Posterior cingulate gyrus (tissue), 11 donors: ENCODE measurements at places on chromosomes 3 and 15.

- DNase-seq, result no peak
Measured at GRCh38 chr3:196501316-196502044, 2.1 kb downstream of the RNF168 start.

- DNase-seq, result peak; percentile 88
Measured at GRCh38 chr3:194738254-194739093, 52.8 kb downstream of the FAM43A start.

GRCh38 chr3:88809993-88810392, 297.4 kb upstream of the EPHA3 start:
- DNase-seq, result no peak

GRCh38 chr3:58266577-58266976, 29.0 kb downstream of the ABHD6 start:
- no peak for DNase-seq

DNA sequence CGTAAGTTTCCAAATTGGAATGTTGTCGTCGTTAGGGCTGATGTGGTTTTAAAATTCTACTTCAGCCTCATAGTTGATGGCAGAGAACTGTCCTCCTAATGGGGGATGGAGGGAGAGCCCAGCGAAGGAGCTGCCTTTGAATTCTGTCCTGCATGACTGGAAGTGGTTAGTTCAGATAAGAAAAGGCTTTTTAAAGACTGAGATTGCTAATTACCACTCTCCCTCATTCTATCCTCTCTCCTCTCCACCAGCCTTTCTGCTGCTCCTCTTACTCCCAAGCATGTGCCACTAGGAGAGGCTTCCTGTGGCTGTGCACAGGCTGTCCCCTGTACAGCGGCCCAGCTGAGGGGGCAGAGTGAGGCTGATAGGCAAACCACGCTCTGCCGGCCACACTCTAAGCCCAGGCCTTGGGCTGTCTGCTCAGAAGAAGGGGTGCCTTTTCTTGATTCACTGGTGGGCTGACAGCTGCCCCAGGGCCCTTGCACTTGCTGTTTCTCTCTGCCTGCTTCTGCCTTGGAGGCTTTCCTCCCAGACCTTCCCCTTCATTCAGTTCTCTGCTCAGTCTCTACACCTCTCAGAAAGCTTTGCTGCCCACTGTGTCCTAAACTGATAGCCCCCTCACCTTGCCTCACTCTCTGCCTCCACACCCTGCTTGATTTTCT, 8.7 kb upstream of the PAQR9 start:
- DNase-seq, result no peak

- no peak for DNase-seq
Measured at GRCh38 chr15:98727115-98728040, 79.0 kb downstream of the IGF1R start.

- no peak for DNase-seq
Measured at GRCh38 chr3:149790268-149790667, 2.1 kb downstream of the ANKUB1 start.

DNA sequence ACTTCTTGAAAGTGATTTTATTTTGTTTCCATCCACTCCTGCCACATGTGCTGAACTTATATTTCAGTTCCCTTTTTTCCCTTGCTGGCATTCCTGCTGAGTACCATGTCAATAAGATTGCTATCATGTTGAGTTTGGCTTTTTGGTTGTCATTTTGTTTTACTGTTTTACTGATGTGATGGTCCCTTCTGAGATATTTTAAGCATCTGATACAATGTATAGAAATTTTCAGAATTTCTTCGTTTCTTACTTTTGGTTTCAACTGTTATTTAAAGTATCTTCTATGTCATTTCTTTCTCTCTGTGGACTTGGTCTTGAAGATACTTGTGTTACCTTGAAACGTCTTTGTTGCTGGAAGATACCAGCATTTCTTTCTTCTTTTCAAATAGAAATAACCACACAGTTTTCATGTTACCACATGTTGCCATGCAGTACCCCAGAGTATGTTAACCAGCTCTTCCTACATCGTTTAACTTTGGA, 14.1 kb downstream of the SIDT1 start:
- no peak for DNase-seq

GRCh38 chr3:97515076-97515475, 249.5 kb upstream of the ARL6 start:
- no peak for DNase-seq

GRCh38 chr3:190118438-190118837, 2.3 kb downstream of the P3H2 start:
- DNase-seq, result no peak

DNA sequence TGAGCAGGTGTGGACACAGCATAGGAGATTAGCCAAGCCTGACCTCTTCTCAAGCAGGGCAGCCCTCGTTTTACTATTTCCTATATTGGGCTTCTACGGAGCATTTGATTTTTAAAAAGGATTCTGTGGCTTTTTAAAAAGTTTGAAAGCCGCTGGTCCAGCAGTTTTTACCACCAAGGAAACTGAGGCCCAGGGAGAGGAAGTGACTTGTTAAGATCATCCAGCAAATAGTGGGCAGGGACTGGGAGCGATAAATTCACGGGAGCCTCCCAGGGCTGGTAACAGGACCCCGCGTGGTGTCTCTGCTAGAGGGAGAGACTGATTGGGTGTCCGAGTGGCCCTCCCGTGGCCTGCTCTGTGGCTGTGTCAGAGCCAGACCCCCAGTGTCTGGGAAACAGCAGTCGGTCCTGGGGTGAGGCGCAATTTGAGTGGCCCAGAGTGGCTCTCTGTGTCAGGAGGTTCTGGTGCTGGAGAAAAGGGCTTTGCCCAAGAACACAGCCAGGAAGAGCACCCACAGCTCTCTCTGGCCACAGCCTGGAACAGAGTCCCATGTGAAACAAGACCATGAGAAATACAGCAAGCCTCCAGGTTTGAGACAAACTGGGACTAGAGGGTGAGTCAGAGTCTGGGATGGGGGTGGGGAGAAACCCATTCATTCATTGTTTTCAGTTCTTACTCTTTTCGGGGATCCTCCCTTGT, 4.2 kb downstream of the FURIN start:
- DNase-seq, result no peak
